ENCODE measurements at places on chromosomes 2 and 18.

GRCh38 chr2:219611866-219612576 is 14.4 kb downstream of the STK11IP start:
- DNase-seq, result no peak

- no peak for DNase-seq
Observed at GRCh38 chr2:227990937-227991336, 119.5 kb downstream of the DAW1 start.

GRCh38 chr18:35457140-35457704 is 40.5 kb downstream of the INO80C start:
- DNase-seq, result no peak

GRCh38 chr18:44844486-44844885 is 163.8 kb downstream of the SETBP1 start:
- no peak for DNase-seq

DNA sequence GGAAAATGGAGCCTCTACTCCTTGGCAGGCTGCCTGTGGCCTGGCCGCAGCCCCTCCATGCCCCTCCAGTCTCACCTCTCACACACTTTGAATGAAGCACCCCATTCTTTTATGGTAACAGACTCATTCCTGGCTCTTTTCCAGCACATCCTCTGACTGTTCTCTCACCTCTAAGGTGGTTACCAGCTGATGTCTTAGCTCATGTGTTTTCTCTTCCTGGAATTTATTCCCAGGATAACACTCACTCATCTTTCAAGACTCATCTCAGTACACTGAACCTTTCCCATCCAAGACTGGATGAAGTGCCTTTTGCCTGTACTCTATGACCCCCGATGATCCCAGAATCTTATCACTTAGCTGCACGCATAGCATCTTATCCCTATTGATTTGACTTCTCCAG is 50.6 kb downstream of the SLC9A4 start:
- DNase-seq, result no peak

DNA sequence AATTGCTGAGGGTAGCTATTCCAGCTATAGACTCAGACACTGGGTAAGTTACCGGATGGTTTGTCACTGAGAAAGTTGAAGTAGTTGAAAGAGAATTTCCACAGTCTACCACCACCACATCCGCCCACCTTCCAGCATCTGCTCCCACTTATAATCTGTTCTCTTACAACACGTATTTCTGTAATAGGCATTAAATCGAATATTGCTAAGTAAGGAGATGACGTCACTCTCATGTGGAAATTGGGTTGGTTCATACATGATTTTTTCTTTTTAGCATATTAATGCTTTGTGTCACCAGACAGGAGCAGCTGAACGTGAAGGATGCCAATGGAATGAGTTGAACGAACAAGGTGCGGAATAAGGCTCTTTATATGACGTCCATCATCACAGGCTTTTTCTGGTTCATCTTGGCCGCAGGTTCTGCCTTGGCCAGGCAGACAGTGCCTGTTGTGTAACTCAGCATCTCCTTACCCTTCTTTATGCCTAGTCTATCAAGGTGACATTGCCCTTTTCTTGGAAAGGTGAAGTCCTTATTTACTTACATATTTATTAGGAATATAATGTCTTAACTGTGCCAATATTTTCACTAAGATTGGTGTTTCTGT is 45.9 kb downstream of the THUMPD2 start:
- DNase-seq, result no peak

DNA sequence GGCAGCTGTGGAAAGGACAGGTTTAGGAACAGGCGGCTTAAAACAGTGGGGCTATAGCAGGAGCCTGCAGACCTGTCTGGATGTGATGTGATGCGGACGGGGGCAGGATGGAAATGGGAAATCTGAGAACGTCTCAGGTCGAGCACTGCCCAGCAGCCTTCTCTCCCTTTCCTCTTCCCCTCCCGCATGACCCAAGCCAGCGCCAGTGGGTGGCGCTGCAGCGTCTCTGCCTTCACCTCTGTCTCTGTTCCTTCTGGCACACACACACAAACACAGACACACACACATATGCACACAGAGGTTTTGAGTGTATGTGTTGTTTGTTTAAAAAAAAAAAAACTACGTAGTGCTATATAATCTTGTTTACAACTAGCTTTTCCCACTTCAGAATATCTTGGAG is 82.0 kb upstream of the SLC66A3 start:
- no peak for DNase-seq

DNA sequence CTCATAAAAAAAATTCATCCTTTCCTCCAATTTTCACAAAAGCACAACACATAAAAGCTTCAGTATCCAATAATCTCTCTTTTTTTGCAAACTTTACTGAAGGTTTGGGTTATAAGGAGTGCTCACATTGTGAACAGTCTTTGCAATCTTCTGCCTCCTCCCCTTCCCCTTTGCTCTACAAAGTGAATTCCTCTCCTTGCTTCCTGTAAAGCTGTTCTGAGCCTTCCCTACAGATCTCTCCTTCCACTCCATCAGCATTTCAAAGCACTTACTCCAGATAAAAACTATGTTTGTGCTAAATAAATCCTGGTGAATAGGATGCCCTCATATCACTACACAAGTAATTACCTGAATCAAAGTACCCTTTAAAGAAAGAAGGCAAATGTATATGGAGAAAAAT is 4.6 kb upstream of the PDK1 start:
- DNase-seq, result no peak

- DNase-seq, result no peak
Observed at GRCh38 chr2:241563571-241563980, 5.0 kb downstream of the BOK start.

GRCh38 chr2:99692785-99693184 is 203.0 kb upstream of the REV1 start:
- DNase-seq, result no peak
